ENCODE measurements at places on chromosomes 11 and 22.

GRCh38 chr11:93715797-93716396, 25.4 kb downstream of the TAF1D start:
- DNase-seq: no peak

- no peak for DNase-seq
Measured at GRCh38 chr11:69178819-69179482, 23.2 kb downstream of the SMIM38 start.

GRCh38 chr11:131471976-131472375, 101.6 kb downstream of the NTM start:
- DNase-seq: no peak

DNA sequence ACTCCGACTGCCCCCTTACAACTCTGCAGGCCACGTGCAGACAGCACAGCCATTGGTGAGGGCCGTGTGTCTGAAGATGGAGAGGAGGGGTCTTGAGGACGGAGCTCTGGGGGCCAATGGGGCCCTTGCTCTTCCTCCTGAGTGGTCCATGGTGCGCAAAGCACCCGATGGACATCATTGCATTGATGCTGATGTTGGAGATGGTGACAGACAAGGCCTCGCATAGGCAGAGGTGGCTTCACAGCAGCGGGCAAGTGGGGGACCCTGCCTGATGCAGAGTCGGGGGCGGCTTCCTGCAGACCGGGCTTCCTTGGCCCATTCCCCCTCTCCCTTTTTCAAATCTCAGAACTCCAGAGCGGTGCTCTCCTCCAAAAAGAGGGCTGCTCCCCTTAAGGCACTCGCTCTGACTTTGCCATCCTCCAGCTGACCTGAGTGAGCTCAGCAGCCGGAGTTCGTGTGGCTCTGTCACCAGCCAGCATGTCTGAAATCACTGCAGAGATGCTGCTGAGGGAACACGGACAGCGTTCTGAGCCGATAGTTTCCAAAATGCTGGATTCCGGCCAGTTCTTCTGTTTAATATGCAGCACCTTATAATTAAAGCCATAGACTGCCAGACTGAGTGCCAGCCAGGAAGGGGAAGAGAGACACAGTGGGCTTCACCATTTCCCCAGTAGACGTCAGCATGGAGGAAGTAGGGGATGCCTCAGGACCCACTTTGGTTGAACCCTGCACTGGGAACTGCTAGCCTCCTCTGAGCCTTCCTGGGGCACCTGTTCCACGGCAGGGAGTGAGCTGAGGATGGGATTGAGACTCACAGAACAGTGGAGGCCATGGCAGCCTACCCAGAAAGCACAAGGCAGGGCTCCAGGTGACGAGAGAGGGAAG, 278.2 kb downstream of the BRD1 start:
- no peak for DNase-seq

- DNase-seq: no peak
Measured at GRCh38 chr11:94557421-94557820, 9.7 kb upstream of the PIWIL4 start.

DNA sequence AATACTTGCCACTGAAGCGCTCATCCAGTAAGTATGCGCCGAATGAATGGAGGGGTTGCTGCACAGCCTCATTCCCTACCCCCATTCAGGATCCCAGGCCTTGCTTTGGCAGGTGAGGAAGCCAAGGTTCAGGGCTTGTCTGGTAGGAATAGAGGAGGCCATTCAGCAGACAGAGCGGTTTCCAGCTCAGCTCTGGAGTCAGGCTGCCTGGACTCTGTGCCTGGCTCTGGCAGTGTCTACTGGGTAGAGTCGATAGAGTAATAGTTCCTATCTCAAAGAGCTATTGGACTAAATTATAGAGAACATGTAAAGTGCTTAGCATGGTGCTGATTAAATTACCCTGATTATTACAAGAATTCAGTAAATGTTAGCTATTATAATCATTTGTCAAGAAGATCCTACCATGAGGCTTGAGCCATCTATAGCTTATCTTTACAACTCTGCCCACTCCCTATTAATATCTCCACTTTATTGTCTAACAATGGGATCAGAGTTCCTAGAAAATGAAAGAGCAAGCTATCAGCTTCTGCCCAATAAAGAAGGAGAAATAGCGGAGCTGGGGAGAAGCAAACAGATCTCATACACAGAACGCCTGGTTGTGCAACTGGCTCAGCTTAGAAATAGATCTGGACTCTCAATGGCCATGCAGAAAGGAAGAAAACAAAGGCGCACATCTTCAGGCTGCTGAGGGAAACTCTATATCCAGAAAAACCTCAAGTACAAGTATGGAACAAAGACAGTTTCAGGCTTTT, 6.6 kb upstream of the SNX32 start:
- no peak for DNase-seq

GRCh38 chr22:43449831-43450225, 38.0 kb downstream of the MPPED1 start:
- DNase-seq: no peak
